ENCODE measurements at places on chromosomes 1 and 21.

GRCh38 chr1:77539519-77540142 lies 142.8 kb downstream of the ZZZ3 start:
- DNase-seq = peak; percentile 15

GRCh38 chr21:29152916-29153315 lies 22.5 kb downstream of the MAP3K7CL start:
- DNase-seq = peak; percentile 14

- DNase-seq = no peak
These were observed 29.3 kb upstream of the IL20 start for GRCh38 chr1:206836111-206836510.

DNA sequence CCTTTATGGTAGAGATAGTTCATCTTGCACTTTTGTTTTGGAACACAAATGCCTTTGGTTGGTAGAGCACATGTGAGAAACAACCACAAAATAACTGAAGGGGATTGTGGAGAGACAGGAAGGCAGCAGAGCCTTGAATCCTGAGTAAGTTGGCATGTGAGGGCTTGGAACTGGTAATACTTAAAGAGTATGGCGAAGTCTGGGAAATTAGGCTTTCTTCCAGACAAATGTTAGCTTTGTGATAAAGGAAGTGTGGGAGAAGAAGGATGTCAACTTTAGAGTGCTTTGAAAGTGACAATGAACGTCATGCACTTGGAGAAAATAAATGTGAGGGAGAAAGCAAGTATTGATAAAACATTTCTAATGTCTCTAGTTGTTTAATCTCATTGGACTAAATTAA lies 476.3 kb upstream of the ZRANB2 start:
- DNase-seq = no peak

- DNase-seq = peak; percentile 81
These were observed 291.7 kb downstream of the PAPPA2 start for GRCh38 chr1:176754676-176755075.

GRCh38 chr1:245469006-245469405 lies 314.2 kb downstream of the KIF26B start:
- no peak for DNase-seq

- no peak for DNase-seq
These were observed 11.9 kb downstream of the TRIM11 start for GRCh38 chr1:228394571-228395394.

- no peak for DNase-seq
These were observed 62.7 kb downstream of the ADSS2 start for GRCh38 chr1:244388961-244389360.

DNA sequence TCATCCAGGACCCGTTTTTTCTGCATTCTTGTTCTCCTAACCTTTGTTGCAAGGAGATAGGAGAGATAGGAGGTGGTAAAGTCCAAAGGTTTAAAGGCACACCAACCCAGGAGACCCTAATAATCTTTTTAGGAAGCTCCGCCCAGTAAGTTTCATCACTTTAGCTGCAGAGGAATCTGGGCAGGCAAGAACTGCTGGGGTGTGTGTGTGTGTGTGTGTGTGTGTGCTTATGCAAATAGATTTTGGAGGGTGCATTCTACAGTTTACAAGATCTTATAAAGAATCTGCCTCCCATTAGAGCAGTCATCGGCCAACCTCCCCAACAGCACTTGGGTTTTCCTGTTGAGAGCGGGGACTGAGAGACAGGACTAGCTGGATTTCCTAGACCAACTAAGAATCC lies 3.9 kb upstream of the IL10 start:
- DNase-seq = no peak

DNA sequence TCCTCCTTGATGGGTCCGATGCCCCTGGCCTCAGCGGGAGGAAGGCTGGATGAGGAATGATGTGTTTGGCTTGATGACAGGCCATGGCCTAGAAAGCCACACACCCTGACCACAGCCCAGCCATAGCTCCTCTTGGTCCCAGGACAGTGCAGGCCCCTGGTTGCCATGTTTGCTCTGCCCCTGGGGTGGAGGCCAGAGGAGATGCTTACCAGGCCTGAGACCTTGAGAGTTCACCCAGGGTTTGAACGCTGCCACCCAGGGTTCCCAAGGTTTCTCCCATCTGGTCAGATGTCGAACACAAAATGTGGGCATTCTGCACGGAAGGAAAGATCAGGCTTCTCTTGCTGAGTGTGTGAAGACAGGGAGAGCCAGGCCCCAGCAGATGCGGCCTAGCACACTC lies 2.6 kb downstream of the C1orf226 start:
- no peak for DNase-seq

GRCh38 chr21:34791776-34792503 lies 123.1 kb downstream of the CLIC6 start:
- DNase-seq = no peak

DNA sequence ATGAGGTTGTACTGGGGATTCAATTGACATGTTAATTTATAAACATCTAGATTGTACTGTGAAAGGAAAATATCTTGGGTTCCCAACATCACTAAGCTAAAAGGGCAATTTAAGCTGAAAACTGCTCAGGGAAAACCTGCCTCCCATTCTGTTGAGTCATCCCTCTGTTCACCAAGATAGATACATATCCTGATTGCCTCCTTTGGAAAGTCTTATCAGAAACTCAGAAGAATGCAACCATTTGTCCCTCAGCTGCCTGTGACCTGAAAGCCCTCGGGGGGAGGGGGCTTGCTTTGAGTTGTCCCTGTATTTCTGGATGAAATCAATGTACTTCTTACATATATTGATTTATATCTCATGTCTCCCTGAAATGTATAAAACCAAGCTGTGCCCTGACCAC lies 187.0 kb upstream of the ETV3 start:
- DNase-seq = no peak

- DNase-seq = no peak
These were observed 45.2 kb downstream of the NENF start for GRCh38 chr1:212477680-212478466.

DNA sequence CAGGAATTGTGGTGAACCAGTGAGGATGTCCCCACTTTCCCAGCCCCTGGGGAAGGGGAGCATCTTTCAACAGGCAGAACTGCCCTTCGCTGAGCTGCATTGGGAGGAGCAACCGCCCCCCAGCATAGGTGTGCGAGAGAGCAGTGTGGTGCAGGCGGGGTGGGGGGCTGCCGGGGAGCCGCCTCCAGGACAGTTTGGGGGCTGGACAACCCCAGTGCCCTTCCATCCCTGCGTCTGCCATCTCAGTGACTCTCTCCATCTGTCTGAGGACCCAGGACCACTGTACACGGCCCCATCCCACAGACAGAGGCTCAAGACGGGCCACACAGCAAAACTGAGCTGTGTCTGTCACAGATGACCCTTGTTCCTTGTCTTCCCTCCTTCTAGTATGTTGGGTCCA lies 14.2 kb downstream of the PODN start:
- no peak for DNase-seq

- DNase-seq = peak; percentile 14
These were observed 3.1 kb downstream of the TNNI1 start for GRCh38 chr1:201418461-201418860.

Measured in NCI-H1694 treated with DMSO at 0.1 percent for 48 hours (cell line).